Omental fat pad (tissue), 4 donors: ENCODE measurements at places on chromosomes 3 and 15. TPM values are rescaled to one million over a fixed set of nuclear protein-coding genes. Genes with fewer than 3 reads are reported as not detected.

GRCh38 chr3:56923526-56924224, 121.9 kb upstream of the ARHGEF3 start:
- no peak for DNase-seq

GRCh38 chr3:192187485-192188051, 539.8 kb downstream of the FGF12 start:
- no peak for DNase-seq

- no peak for DNase-seq
Measured at GRCh38 chr15:71290002-71290401, 174.7 kb downstream of the THSD4 start.

- DNase-seq = no peak
Measured at GRCh38 chr3:191378142-191378812, 48.0 kb upstream of the UTS2B start.

RASGRP1 gene
- 6.2 TPM for total RNA-seq

ACKR2 gene
- 6.2 TPM for total RNA-seq

CCR8 gene
- not detected for total RNA-seq
